Cerebellum (tissue), 4 donors: ENCODE measurements at places on chromosomes 5 and 9. TPM values are rescaled to one million over a fixed set of nuclear protein-coding genes. Genes with fewer than 3 reads are reported as not detected.

GRCh38 chr5:180631549-180632383, 17.6 kb downstream of the FLT4 start:
- DNase-seq = no peak

DNA sequence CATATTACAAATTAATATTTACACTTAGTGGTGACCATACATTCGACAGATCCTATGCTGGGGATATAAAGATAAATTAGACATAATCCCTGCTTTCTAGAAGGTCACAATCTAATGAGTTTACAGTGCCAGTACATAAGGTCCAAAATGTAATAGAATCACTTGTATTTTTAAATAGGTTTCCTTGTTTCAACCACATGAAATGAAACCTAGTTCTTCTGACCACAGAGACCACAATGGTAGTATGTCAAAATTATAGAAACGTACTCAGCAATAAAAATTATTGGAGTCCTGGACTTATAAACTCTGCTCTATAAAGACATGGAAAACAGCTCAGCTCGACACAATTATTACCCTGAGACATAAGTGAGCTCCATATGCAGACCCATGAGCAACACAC, 444.3 kb downstream of the SPOCK1 start:
- no peak for DNase-seq

DNA sequence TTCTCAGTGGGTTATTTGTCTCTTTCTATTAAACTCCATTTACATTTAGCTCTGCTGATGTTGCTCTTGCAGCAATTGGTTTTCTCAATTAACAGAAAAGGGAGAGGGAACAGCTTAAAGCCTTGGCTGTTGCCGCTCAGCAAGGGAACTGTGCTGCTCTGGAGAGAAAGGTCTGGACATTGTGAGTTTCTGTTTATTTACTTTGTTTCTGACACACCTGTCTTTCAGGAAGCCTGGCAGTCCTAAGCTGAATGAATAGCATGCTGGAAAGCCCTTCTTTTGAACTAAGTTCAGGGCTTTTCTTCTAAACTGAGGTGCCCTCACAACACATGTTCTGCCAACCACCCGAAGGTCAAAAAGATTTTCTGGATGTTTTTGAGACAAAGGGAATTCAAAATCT, 491.9 kb downstream of the PDE4D start:
- no peak for DNase-seq

DNA sequence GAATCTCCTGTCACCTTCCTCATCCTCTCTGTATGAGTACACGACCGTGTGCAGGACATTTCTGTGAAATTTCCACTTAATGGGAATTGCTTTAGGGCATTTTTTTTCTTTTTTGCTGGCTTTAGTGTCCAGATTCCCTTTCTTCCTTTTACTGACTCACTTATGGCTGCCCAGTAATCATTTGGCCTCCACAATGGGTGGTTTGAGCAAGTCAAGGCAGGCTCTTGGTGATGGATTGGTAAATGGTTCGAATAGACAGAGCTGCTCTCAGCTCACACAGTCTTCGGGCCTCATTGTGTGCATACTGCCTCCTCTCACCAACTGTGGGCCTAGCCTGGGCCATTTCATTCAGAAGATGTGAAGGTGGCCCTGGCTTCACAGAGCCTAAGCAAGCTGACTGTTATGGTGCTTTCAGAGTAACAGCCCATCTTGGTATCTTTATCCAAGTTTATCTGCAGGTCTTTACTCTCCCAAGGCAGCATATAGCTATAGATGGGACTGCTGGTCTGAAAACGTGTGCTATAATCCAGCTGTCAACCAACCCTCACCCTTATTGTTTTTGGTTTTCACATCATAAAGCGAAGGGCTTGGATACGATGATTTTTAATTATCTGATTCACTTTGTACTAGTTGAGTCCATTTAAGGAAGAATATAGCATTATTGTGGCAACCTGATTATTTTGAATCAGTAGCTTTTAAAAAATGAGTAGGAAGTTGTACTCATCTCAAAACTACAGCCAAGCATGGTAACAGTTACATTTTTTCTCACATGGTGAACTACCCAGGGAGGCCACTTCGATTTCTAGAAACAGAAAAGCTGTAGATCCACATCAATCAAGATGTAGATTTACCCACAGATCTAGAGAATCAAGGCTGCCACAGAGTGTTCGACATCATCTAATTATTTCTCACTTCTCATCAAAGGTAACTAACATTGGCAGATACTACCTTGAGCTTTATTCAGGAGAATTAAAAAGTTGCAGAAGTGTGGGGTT, 50.4 kb upstream of the CKMT2 start:
- DNase-seq = no peak

DNA sequence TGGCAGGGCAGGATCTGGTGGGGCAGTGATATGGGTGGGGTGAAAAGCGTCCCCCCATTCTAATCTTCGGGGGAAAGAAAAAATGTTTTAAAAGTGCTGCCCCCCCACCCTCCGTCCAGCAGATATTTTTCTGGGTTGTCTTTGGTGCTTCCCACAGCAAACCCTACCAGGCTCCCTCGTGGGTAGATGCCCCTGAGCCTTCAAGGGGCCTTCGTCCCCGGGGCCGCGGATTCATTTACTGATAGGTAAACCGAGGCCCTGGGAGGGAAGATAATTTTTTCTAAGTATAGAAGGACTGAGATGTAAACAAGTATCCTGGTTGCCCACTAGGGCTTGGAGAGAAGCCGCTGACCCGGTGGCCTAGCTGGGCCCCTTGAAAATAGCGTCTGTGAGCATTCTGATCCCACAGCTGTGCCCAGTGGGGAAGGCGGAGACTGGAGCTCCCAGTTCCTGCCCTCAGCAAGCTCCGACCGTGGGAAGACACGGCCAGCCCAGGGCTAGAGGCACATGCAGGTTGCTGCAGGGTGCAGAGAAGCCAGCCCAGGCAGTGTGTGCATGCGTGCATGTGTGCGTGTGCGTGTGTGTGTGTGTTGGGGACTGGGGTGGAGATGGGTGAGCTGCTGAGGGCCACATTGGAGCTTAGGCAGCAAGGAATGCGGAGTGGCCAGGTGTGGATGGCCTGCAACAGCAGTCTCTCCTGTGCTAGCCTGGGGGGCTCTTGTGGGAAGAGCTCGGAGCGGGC, 6.0 kb upstream of the RXRA start:
- DNase-seq = no peak

GRCh38 chr9:116163293-116164055, 9.9 kb downstream of the PAPPA start:
- no peak for DNase-seq

GRCh38 chr9:98992107-98992884, 48.6 kb downstream of the COL15A1 start:
- no peak for DNase-seq

GRCh38 chr9:9746826-9747225, 866.0 kb downstream of the PTPRD start:
- DNase-seq = no peak

DNA sequence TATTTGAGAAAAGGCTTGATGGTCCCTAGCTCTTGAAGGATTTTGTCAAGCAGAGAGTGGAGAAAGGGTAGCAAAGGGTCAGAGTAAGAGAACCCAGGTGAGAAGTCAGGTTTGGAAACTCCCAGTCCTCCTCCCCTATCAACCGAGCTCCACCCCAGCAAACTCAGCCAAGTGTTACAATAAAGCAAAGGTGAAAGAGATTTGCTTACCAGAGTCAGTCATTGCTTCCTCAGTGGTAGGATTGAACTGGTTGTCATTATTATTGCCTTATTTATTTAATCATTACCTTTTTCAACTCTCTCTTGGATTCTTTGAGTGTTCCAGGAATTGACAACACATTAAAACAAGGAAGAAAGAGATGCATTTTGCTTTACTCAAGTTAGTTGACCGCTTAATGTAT, 80.5 kb downstream of the RFK start:
- DNase-seq = no peak

- no peak for DNase-seq
Observed at GRCh38 chr5:141196363-141196762, 3.1 kb upstream of the PCDHB11 start.

DNA sequence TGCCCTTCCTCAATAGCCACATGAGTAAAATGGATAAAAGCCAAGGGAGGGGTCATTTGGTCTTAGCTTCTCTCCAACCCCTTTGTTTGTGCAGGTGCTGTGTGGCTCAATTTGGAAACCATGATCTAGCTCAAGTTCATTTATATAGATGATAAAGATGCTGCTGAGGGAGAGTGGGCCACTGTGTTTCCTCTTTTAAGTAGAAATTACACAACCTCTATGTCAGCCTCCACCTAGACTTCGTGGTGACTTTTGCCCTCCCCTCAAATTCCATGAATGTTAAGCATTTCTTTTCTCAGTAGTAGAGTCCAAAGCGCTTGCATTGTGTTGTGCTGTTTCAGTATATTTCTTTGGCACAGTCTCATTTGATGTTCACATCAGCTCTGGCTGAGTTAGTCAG, 241.4 kb downstream of the ARHGAP26 start:
- no peak for DNase-seq

DNA sequence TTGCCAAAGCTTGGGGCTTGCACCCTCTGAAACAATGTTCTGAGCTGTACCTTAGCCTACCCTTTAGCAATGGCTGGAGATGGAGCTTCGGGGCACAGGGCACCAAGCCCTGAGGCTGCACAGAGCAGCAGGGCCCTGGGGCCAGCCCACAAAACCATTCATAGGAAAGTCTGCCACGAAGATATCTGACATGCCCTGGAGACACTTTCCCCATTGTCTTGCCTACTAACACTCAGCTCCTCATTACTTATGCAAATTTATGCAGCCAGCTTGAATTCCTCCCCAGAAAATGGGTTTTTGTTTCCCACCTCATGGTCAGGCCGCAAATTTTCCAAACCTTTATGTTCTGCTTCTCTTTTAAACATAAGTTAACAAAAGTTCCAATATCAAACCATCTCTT, 105.7 kb downstream of the DTWD2 start:
- no peak for DNase-seq

DNA sequence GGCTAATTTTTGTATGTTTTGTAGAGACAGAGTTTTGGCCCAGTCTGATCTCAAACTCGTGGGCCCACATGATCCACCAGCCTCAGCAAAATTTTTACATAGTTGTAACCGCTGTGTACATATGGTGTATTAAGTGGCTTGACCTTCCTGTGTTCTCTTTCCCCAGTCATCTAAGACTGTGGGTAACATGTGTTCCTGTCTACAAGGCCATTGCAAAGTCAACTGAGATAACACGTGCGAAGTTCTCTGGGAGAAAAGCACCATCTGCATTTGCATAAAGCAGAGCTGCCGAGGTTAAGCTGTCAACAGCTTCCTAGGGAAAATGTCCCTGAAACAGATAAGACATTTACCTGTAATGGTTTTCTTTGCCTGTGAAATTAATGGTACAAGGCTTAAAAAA, 273.7 kb downstream of the FANCC start:
- DNase-seq = no peak

GRCh38 chr5:57725658-57726504, 243.3 kb upstream of the ACTBL2 start:
- no peak for DNase-seq

DNA sequence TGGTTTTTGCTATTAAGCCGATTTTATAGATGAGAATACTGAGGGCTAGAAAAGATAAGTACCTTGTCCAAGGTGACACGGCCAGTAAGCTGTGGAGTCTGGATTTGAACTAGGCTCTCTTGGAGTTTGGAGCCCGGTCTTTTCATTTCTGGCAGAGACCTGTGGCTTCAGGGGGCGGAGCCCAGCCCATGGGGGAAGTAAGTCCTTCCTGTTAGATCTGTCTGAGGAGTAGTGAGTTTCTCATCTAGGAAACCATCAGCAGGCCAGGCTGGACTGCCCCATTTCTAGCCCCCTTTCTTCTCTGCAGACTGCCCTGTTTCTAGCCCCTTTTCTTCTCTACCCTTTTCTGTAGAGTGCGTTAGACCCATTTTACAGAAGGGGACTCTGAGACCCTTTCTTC, 521 bp upstream of the PTGS1 start:
- DNase-seq = no peak

- no peak for DNase-seq
Observed at GRCh38 chr9:126856326-126856877, 4.0 kb upstream of the ZBTB34 start.

DNA sequence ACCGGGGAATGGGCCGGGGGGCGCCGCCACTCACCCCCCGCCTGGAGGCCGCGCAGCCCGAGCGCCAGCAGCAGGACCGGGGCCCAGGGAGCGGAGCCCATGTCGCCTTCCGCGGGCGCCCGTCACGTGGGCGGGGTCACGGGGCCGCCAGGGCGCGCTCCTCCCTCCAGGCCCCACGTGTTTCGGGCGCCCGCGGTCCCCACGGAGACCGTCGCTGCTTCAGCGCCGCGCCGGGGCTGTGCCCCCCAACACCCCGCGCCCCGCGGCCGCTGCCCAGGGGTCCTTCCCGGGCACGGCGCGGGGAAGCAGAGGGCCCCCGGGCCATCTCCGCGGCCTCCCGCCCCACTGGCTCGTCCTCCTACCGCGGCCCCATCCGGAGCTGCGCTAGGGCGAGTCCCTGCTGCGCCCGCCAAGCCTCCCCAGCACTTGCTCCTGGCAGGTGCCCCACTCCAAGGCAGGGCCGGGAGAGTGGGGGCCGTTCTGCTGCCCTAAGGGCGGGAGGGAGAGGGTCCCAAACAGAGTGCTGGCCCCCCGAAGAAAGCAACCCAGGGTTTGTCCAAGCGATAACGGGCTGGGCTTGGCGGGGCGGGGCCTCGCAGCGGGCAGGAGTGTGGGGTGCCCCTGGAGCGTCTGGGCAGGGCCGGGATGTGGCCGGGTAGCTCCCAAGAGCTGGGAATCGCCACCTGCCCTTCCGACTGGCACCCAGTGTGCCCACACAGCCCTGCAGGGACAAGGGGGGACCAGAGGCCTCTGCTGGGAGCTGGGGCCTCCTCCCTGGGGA, at the start of gene DPP7:
Gene DPP7, minus strand, starts transcription at position 121 of the 781 bp plus-strand sequence. Its CDS starts 20 bp downstream, at position 101.
- peak; percentile 89 for DNase-seq

DNA sequence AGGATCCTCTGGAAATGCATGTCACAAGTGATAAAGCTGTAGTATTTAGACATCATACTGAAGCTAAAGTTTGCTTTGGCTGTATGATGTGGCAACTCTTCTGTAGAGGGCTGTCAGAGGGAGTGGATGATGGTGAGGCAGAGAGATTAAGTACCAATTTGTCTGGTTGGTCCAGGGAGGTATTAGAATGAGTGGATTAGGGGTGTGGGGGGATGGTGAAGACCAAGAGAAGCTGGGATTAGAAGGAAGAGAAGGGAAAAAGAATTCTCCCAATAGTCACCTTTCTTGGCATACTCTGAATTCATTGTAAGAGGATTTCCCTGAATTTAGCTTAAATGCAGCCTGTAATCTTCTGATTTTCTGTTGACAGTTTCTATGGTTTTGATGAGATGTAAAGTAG, 3.6 kb downstream of the PCDHAC2 start:
- DNase-seq = no peak

Gene OR5C1
- total RNA-seq = not detected

Gene EPB41L4A
- total RNA-seq = 130 TPM

Gene SH3TC2
- total RNA-seq = 2.6 TPM

Gene IFNW1
- not detected for total RNA-seq

Gene TNC
- total RNA-seq = 133 TPM

Gene UBTD2
- 48.5 TPM for total RNA-seq

Gene ANKRD31
- 0.82 TPM for total RNA-seq
